ENCODE measurements at places on chromosomes 1 and 21. TPM values are rescaled to one million over a fixed set of nuclear protein-coding genes. Genes with fewer than 3 reads are reported as not detected.

KCNK1 gene
- total RNA-seq, result 10.0 TPM

DNA sequence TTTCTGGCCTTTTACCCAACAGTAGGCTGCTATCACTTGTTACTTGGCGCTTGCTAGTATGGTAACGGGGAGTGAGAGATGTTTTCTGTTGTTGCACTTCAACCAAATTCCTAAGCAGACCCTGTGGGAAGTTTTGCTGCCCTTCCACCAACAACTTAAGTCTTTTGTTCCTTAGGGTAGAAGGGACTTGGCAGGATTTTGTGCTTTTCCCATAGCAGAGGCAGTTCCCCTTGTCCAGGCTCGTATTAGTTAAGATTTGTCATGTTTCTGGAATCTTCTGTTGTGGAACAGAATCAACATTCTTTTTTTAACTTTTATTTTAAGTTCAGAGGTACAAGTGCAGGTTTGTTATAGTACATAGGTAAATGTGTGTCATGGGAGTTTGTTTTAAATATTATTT, 73.2 kb upstream of the SGIP1 start:
- no peak for ATAC-seq

DIPK1A gene
- total RNA-seq, result 6.5 TPM

- no peak for ATAC-seq
Observed at GRCh38 chr1:57987523-57987922, 559.0 kb downstream of the OMA1 start.

DNA sequence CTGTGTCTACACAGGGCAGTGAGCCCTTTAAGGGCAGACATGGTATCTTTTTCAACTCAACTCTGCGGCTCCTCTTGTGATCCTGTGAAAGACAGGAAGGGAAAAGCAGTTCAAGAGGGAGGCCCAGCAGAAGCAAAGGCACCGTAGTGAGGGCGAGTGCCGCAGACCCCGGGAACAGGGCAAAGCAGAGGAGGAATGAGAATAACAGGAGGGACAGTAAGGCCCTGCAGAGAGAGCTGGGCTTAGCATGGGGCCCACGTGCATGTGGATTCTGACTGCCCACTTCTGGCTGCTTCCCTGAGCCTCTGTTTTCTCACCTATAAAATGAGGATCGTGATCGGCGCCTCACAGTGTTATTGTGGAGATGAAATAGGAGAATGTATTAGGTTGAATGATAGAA, 409.3 kb downstream of the PTPRU start:
- ATAC-seq, result no peak

CELA3A gene
- not detected for total RNA-seq

GPR25 gene
- total RNA-seq, result 1.8 TPM

LINGO4 gene
- 1.3 TPM for total RNA-seq

GRCh38 chr1:201882665-201883132, 6.0 kb upstream of the SHISA4 start:
- ATAC-seq, result peak; percentile 20

DNA sequence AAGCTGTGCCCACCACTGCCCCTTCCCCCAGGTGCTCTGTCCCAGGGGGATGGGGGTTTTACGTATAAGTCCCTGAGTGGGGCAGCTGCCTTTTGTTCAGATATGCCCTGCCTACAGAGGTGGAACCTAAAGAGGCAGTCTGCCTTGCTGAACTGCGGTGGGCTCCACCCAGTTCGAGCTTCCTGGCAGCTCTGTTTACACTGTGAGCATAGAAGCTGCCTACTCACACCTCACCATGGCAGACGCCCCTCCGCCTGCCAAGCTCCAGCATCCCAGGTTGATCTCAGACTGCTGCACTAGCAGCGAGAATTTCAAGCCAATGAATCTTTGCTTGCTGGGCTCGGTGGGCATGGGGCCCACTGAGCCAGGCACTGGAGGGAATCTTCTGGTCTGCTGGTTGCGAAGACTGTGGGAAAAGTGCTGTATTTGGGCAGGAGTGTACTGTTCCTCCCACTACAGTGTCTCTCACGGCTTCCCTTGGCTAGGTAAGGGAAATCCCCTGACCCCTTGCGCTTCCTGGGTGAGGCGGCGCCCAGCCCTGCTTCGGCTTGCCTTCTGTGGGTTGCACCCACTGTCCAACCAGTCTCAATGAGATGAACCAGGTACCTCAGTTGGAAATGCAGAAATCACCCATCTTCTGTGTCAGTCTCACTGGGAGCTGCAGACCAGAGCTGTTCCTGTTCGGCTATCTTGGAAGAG, 17.6 kb upstream of the RWDD3 start:
- ATAC-seq, result no peak

DNA sequence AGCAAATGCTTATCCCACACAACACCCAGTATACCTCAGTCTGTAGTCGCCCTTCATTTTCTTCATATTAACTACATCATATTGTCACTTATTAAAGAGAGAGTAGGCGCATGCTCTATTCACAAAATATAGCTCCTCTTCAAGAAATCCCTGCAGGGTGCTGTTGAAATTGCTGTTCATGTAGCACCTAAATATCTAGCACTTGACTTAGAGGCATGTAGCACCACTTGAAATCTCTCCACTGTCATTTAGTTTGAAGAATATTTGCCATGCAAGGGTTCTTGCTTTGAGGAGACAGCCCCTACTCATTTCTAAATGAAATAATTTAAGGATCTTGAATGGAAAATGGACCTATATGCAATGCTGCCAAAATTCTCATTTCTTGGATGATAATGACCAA, 20.9 kb upstream of the LRRC8B start:
- ATAC-seq, result no peak

- ATAC-seq, result no peak
Observed at GRCh38 chr1:156229809-156230472, 12.0 kb upstream of the BGLAP start.

DNA sequence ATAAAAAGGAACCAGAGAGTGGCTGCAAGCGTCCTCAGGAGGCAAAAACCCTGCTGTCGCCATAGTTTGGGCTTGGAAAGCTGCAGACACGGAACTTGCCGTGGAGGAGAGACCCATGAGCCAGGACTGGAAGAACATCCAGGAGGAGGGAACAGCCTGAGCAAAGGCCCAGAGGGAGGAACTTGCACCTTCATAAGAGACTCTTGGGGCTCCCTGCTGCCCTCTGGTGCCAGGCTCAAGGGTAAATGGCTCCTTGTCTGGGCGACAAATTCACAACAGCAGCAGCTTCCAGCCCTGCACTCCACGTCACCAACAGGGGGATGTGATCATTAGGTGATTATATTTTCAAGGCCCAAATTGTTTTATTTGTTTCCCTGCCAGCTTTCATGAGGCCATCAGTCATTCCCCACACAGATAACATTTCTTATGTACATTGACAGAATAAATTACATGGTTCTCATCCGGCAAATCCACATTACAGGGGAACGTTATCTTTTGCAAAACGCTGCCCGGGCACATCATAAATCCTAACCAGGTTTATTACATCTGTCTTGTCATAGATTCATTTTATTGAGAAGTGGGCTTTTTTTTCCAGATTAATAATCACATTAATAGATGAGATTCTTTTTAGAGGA, 143.0 kb upstream of the GRIK3 start:
- no peak for ATAC-seq

DNA sequence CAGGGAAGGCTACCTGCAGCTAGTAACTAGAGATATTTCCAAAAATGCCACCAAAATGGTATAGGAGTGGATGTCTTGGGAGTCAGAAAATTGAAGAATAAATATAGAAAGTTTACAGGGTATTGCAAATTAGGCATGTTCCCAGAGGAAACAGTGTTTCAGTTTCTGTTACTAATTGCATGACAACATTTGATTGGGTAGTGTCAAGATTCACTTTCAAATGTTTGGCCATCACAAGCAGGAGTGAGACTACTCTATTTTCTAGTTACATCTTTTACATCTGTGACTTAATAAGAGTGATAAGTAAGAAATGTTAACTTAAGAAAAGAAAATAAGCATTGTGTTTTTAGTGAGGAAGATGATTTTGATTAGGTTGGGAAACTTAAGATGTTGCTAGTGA, 30.2 kb downstream of the AMY1C start:
- no peak for ATAC-seq

GRCh38 chr21:36725793-36726386, 27.0 kb downstream of the SIM2 start:
- no peak for ATAC-seq

BEND5 gene
- 0.35 TPM for total RNA-seq

GRIK3 gene
- total RNA-seq, result not detected

FOXJ3 gene
- 53.6 TPM for total RNA-seq

FLG2 gene
- total RNA-seq, result not detected

CGN gene
- total RNA-seq, result 5.5 TPM

PARP1 gene
- 268 TPM for total RNA-seq

- ATAC-seq, result peak; percentile 87
Observed at GRCh38 chr1:2044510-2045319, 5.5 kb upstream of the PRKCZ start.
